ENCODE measurements at places on chromosomes 13 and 19.

GRCh38 chr13:48626077-48626449 lies 27.7 kb upstream of the CYSLTR2 start:
- no peak for DNase-seq

- no peak for DNase-seq
Measured at GRCh38 chr19:52190487-52191293, 838 bp downstream of the PPP2R1A start.

- DNase-seq, result peak; percentile 13
Measured at GRCh38 chr19:5292822-5293611, 47.6 kb downstream of the PTPRS start.

GRCh38 chr19:14166999-14167575 lies 30.7 kb upstream of the ASF1B start:
- DNase-seq, result no peak

DNA sequence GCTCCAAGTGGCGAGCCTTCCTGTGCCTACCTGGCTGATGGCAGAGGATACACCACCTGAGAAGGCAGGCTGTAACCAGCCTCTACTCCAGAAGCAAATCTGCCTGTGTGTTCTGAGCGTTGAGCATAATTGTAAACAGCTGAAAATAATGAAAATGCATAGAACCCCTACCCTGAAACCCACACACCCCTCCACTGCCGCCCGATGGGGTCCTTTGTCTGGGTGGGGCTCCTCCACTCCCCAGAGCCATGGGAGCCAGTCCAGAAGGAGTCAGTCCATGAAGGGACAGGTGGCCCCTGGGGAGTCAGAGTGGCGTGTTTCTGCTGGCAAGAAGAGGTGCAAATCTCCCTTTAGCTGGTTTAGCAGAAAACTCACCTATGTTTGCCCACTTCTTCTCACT lies 8.0 kb upstream of the SOX1 start:
- no peak for DNase-seq

GRCh38 chr19:53626976-53627375 lies 4.8 kb upstream of the DPRX start:
- no peak for DNase-seq

- no peak for DNase-seq
Measured at GRCh38 chr13:114122127-114122511, 10.3 kb downstream of the RASA3 start.

- no peak for DNase-seq
Measured at GRCh38 chr19:37920591-37921450, 13.8 kb downstream of the SIPA1L3 start.

- DNase-seq, result peak; percentile 50
Measured at GRCh38 chr19:3108775-3109174, 14.6 kb downstream of the GNA11 start.

DNA sequence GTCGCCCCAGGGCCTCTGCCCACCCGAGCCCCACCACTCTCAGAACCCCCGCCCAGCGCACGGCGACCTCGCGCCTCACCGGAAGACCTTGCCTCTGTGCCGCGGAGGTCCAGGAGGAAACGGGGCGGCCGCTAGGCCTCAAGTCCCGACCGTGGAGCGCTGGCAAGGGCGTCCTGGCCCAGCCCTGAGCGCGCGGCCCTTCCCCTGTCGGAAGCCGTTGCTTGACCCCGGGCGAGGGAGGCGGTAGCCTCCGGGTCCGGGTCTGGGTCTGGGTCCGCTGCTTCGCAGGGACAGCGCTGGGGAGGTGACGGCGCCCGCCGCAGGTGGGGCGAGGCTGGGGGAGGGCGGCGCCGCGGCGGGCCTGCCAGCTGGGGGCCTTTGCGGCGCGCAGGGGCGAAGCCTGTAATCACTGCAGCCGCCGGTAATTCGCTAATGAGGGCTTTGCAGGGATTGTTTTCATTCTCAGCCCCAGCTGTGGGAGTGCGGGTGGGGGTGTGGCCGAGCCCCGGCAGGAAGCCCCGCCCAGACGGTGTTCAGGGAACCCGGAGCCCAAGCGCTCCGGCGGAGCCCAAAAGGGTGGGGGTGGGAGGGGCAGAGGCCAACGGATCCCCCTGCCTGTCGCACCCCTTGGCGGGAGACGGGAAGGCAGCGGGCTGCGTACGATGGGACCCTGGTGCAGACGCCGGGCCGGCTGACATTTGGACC lies 8.6 kb downstream of the C19orf25 start:
- peak; percentile 52 for DNase-seq

DNA sequence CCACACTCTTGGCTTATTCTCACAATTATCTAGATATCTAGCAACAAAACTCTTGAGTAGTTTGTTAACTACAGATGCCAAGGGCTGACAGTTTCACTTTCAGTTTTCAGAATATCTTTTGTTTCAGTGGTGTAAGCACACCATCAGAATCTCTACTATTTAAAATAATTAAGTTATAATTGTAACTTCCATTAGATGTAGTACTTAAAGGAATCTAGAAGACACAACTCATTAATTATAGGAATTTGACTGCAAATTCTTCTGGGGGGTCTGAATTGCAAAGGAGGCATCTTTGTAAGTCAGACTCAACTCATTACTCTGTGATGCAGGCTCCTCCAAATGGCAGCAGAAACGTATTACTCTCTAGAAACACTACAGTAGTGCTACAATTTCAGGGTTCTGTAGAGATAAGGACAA lies 44.9 kb upstream of the USPL1 start:
- no peak for DNase-seq

GRCh38 chr19:35353635-35354034 lies 4.6 kb upstream of the FFAR3 start:
- DNase-seq, result no peak

- no peak for DNase-seq
Measured at GRCh38 chr13:36031490-36031889, 99.7 kb downstream of the DCLK1 start.

GRCh38 chr13:40080676-40081075 lies 425.2 kb downstream of the COG6 start:
- DNase-seq, result no peak

DNA sequence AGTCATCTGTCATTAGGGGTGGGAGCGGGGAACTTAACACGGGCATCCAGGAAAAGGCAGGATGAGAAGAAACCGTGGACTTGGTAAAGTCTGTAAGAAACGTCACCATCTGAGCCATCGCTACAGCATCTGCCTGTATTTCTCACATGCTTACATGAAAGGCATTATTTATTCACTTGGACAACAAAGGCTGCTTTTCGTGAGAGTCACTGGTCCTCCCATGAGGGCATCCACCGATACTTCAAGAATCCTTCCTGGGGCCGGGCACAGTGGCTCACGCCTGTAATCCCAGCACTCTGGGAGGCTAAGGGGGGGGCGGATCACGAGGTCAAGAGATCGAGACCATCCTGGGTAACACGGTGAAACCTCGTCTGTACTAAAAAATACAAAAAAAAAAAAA lies 16.1 kb downstream of the ZNF446 start:
- no peak for DNase-seq

DNA sequence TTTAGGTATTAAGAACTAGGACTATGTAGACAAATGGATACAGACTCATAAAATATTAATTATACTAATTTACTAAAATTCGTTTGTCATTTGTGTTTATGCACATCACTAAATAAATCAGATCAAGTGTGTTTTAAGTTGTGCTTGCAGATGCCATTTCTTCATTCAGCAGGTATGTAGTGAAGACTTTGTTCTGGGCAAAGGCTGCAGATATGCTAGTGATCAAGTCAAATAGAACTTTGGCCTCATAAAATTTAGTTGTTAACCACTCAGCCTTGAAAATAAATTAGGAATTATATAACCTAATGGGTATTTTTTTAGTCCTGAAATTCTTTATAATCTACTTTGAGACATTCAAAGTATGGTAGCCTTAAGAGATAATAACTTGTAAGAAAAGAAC lies 80.4 kb upstream of the TRPC4 start:
- DNase-seq, result no peak

DNA sequence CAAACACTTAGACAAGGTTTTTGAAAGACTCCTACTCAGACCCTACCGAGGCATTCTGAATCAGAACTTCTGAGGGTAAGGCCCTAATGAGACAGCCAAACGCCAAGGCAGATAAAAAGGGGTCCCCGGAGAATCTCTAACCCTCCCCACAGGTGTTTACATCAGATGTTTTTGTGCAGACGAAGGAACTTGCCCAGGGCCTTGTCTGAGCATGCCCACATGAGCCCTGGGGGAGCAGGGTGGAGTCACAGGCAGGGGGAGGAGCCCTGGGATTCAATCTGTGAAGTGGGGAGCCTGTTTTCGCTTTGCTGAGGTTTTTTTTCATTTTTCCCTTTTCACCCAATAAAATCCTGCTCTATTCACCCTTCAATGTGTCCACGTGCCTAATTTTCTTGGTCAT lies 61.6 kb upstream of the MED4 start:
- DNase-seq, result peak; percentile 56

DNA sequence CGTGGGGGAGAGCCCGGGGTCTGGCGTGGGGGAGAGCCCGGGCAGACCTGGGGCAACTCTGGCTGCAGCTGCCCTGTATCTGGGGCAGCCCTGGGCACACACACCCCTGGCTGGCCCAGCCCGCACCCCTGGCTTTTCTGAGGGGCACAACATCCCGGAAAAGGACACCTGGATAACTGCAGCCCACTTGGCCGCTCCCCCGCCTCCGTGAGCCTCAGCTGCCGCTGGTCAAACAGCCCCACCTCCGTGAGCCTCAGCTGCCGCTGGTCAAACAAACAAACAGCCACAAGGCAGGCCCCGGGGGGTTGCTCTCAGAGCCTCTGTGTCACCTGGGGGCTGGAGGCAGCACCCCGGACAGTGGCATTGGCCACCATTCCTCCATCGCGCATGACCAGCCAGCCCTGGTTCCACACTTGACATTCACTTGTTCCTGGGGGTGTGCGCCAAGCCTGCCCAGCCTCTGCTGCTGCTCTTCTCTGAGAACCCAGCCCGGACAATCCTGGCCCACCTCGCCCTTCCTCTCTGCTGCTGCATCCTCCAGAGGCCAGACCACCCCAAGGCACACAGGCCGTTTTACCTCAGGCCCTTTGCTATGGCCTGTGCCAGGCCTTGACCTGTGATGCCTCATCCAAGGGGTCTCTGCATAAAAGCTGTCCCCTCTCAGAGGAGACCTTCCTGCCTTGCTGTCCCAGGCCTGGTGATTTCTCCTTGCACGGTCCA lies 19.9 kb downstream of the CEBPG start:
- no peak for DNase-seq

- DNase-seq, result no peak
Measured at GRCh38 chr19:55251341-55252081, 7.3 kb downstream of the PPP6R1 start.

DNA sequence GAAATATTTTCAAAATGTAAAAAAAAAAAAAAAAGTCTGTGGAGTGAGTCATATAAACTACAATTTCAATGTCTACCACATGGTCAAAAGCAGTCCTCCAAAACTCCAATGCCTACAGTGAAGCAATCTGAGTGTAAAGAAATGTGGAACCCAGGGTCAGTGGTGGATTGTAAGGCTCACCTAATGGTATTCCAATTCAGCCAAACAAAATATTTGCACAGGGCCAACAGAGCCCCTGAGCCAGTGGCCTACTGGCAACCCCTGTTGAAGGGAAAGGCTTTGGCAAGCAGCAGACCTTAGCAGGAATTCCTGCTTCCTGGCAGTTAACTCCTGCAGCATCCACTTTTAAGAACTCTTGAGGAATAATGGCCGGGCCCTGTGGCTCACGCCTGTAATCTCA lies 3.4 kb downstream of the DNMT1 start:
- no peak for DNase-seq

DNA sequence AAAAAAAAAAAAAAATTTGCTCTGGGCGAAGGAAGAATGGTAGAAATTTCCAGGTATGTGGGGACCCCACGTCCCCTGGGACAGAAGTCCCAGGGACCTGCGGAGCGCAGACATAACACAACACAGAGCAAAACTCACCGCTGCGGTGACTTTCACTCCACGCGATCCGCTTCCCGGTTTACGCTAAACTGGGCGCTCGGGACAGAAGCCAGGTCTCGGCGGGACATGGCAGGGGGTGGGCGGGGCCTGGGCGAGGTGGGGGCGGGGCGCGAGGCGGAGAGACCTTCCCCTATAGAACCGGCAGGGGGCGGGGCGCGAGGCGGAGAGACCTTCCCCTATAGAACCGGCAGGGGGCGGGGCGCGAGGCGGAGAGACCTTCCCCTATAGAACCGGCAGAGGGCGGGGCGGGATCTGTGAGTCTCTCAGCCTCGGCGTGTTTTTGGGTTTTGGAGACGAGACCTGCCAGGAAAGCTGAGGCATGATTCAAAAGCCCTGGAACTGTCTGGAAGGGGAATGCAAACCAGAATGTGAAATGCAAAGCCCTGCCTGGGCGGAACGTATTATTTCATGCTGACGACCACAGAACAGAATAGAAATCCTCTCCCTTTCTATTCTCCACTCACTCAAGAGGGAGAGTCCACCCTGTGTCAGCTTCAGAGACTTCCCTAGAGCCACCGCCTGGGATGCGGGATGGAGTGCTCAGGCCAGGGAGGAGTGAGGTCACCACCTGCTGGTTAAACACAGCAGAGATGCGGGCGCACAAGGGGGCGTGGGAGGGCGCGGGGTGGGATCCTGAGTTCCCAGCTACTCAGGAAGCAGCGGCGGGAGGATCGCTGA lies 20.2 kb upstream of the ERVV-1 start:
- peak; percentile 52 for DNase-seq

DNA sequence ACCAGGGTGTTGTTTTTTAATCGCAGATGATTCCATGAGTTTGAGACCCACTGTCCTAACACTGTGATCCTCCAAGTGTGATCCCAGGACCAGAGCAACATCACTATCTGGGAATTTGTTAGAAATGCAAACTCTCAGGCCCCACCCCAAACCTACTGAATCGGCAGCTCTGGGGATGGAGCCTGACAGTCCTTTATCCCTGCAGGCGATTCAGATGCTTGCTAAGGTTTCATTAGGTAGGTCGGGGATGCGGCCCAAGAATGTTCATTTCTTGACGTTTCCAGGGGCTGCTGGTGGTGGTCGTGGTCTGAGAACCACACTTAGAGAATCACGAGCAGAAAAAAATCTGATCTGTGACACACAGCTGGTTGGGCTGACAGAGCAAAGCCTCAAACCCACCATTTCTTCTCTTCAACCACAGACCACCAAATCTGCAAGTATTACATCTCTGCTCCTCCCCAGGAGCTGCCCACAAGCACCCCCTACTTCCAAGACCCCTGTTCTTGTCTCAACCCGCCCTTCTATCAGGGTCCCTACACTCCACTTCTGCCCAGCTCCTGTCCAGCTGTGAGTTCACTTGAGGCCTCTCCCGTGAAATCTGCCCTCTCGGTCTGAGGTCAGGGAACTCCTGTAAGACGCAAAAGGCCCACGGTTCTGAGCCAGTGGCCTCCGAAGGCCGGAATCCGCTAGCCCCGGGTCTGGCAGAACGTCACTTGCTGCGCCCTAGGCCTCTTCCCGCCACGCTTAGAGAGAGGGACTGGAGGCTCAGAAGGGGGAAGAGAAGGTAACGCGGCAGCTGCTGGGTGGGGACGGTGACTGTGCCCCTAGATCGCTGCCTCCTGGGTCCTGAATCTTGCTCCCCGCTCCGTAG lies 1.1 kb upstream of the FARP1 start:
- no peak for DNase-seq

All from stimulated activated CD4-positive, alpha-beta T cell treated with anti-CD3 and anti-CD28 coated beads, Interleukin-15, amount 100 ng/mL, for 1 hour (primary cell).